ENCODE measurements at places on chromosomes 13 and 19.

DNA sequence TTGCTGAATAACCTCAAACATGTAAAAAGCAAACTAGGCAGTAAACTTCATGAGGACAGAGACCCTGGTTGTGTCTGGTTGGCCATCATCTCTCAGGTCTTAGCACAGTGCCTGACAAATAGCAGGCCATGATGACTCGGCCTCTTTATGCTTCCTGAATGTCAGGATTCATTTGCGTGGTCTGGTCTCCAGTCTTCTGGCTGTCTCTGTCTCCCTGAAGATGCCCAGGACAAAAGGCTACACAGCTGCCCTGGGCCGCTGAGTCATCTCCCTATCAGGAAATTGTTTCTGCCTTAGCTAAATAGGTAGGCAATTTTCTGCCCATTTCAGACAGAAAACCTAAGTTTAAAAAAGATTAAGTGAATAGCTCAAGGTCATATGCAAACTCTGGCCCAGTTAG is 84.1 kb upstream of the FNDC3A start:
- no peak for DNase-seq

DNA sequence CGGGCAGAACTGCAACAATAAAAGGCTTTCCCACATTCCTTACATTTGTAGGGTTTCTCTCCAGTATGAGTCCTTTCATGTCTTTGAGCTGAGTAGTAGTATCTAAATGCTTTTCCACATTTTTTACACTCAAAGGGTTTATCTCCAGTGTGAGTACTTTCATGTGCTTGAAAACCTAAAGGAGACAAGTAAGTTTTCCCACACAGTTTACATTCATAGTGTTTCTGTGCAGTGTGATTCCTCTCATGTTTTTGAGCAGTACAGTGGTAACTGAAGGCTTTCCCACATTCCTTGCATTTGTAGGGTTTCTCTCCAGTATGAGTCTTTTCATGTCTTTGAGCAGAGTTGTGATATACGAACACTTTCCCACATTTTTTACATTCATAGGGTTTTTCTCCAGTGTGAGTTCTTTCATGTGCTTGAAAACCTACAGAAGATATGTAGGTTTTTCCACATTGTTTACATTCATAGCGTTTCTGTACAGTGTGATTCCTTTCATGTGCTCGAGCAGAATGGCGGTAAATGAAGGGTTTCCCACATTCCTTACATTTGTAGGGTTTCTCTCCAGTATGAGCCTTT is 47.0 kb downstream of the ZNF44 start:
- DNase-seq, result no peak

DNA sequence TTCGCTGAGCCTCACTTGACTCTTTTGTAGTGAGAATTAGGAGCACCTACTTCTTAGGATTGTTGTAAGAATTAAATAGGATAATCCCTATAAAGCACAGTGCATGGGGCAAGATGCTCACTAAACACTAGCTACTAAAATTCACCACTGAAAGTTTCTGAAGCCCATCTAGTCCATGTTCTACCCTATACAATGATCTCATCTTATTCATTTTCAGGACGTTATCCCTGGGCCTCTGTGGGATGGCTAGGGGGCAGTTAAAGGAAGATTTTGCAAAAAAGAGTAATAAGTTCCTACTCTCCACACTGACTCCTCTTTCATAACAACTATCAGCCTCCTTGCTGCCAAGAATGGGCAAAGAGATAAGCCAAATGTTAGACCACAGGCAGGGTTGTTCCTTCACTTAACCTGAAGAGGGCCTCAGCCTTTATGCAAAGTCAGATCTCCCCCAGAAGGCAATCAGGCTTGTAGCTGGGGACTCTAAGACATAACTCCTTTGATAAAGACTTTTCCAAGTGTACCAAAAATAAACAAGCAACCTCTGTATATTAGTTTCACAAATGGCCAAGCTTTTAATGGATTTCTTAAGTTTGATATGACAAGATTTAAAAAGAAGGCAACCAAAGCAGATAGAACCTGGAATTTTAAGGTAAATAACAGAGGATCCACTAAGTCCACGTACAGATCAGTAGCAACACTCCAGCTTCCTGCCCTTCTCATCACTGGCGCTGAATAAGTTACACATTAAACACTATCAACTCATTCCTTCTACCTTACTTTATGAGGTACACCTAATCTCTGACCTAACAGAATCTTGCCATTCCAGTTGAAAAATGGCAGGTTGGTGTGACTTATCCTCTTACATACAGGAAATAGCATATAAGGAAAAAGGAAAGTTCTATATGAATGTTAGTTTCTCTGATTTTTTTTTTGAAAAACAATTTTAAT is 44.4 kb downstream of the ELF1 start:
- DNase-seq, result no peak

DNA sequence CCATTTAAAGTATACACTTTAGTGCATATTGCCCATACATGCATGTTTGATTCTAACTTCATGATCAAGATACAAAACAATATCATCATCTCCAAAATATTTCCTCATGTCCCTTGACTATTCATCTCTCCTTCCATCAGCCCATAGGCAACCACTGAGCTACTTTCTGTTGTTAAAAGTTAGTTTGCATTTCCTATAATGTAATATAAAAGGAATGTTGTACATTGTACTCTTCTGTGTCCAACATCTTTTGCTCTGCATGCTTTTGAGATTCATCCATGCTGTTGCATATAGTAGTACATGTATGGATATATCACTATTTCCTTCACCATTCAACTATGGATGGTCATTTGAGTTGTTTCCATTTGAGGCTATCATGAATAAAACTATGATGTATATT is 74.7 kb downstream of the ITGBL1 start:
- DNase-seq, result no peak

DNA sequence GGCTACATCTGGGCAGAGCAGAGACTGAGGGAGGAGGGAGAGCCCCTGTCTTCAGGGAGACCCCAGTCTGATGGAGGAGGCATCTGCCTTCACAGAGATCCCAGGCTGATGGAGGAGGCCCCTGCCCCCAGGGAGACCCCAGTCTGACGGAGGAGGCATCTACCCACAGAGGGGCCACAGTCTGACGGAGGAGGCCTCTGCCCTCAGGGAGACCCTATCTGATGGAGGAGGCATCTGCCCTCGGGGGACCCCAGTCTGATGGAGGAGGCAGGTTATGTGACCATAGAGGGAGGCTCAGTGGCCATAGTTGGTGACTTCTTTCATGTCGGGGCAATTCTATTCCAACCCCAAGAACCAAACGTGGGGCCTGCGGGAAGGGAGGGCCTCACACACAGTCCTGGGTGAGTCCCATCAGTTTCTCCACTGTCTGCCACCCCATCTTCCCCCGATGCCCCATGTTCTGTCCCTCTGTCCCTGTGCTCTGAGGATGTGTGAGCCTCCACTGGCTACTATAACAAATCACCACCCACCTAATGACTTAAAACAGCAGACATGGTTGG is 14.3 kb downstream of the MISP start:
- DNase-seq, result no peak

- DNase-seq, result no peak
These were observed 199.9 kb downstream of the DIAPH3 start for GRCh38 chr13:59963827-59964226.

DNA sequence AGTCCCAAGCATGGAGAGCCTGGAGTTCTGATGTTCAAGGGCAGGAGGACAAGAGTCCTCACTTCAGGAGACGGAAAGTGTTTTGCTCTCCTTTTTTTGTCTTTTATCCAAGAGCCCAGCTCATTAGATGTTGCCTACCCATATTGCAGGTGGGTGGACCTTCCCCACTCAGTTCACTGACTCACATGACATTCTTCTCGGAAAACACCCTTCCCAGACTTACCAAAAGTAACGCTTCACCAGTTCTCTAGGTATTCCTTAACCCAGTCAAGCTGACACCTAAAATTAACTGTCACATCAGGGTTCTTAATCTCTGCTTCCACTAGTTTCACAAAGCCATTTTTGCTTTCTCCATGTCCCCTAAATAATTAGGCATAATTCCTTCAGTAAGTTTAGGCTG is 2215.4 kb upstream of the PCDH20 start:
- DNase-seq, result no peak

GRCh38 chr19:8641908-8642547 is 11.6 kb downstream of the NFILZ start:
- DNase-seq, result no peak

GRCh38 chr19:11269408-11269807 is 7.1 kb upstream of the DOCK6 start:
- DNase-seq, result no peak

GRCh38 chr19:18717601-18718000 is 34.1 kb downstream of the CRTC1 start:
- no peak for DNase-seq

GRCh38 chr19:12838886-12839756 is 806 bp downstream of the MAST1 start:
- no peak for DNase-seq

DNA sequence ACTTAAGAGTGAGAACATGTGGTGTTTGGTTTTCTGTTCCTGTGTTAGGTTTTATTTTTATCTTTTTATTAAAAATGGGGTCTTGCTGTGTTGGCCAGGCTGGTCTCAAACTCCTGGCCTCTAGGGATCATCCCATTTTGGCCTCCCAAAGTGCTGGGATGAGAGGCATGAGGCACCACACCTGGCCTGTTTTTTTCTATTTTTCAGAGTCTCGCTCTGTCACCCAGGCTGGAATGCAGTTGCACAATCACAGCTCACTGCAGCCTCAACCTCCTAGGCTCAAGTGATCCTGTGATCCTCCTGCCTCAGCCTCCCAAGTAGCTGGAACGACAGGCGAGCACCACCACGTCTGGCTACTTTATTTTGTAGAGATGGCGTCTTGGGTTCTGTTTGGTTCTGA is 7.6 kb downstream of the ZNF574 start:
- DNase-seq, result no peak

DNA sequence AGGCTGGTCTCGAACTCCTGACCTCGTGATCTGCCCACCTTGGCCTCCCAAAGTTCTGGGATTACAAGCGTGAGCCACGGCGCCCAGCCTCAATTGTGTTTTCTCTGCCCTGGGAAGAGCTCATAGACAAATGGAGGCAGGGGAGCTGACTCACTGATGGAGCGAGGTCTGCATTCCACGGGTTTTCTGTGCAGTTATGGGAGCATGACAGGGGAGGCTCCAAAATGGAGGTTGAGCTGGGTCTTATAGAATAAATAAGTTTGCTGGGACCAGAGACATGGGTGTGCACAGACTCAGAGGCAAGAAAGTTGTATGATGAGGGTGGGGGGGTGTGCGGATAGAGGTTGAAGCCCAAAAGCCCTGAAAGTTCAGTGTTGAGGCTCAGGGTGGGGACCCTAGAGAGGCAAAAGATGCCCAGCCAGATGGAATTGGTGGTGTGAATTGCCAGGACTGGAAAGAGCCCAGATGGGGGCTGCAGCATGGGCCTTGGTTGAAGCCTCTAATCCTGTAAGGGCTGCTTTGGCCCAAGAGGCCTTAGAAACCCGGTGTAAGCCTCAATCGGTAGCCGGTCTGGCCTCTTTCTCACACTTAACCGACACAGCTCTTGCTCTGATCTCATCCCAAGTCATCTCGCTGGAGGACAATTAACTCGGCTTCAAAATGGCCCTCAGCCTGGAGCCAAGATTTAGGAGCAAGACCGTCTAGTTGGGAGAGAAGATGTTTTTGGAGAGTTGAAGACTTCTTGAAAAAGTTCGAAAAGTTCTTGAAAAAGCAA is 1.9 kb downstream of the TPM4 start:
- no peak for DNase-seq

DNA sequence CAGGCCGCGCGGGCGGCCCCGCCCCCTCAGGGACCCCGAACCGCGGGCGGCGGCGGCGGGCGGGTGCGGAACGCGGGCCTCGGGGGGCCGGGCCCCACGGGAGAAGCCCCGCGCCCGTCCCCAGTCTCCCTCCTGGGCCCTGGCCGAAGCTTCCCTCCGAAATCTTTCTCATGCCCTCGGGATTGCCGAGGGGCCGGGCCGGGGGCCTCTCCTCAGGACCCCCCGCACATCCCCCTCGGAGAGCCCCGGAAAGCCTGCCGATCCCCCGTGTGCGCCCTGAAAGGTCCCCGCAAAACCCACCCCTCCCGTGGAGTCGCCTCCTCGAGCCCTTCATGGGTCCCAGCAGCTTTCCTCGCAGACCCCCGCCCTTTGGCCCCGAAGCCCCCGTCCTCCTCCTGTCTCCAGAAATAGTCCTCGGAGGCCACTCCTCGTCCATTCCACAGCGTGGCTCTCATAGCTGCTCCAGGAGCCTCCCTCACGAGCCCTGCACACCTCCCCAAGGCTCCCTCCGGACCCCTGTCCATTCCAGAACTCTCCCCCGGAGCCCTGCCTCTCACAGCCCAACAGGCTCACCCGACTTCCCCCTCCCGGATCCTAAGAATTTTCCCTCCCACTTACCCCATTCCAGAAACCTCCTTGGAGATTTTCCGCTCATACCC is 555 bp downstream of the SAMD4B start:
- peak; percentile 17 for DNase-seq

- DNase-seq, result no peak
These were observed 60.5 kb downstream of the MAP4K1 start for GRCh38 chr19:38557205-38557799.

DNA sequence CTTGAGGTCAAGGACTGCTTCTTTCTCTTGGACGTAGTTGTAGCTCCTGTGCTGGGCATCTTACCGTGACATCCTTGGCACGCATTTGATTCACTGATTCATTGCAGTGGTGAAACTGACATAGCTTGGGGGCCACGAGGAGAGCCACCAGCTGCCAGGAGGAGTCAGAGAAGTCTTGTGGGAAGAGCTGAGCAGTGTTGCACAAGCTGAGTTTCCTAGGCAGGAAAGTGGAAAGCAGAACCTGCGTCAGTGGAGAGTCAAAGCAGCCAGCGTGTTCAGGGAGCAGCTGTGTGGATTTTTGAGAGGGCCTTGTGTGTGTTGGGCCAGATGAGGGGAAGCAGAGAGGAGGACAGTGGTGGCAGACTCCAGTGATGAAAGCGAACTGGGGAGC is 5.3 kb upstream of the GPR183 start:
- DNase-seq, result no peak

- DNase-seq, result no peak
These were observed 38.6 kb upstream of the POP4 start for GRCh38 chr19:29567366-29567915.

DNA sequence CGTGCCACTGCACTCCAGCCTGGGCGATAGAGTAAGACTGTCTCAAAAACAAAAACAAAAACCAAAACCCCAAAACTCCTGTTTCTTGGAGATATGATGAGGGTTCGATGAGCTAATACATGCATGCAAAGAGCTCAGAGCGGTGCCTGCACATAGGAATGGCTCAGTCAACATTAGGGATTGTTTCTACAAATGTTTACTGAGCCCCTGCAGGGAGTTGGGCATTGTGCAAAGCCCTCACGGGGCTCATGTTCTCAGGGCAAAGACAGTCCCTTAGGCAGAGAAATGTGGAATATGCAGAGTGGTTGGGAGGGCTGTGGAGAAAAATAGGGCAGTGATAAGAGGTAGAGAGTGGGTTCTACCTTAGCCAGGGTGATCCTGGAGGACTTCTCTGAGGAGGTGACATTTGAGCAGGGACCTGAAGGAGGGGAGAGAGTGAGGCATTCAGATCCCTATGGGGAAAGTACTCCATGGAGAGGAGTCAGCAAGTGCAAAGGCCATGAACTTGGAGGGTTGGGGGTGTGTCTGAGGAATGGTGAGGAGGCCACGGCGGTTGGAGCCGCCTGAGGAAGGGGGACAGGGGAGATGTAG is 1.5 kb upstream of the EHD2 start:
- DNase-seq, result no peak

Measured in progenitor cell of endocrine pancreas (in vitro differentiated cells).